ENCODE measurements at places on chromosomes 11 and 22.

GRCh38 chr11:101880222-101880621, 34.6 kb upstream of the CEP126 start:
- DNase-seq, result no peak

DNA sequence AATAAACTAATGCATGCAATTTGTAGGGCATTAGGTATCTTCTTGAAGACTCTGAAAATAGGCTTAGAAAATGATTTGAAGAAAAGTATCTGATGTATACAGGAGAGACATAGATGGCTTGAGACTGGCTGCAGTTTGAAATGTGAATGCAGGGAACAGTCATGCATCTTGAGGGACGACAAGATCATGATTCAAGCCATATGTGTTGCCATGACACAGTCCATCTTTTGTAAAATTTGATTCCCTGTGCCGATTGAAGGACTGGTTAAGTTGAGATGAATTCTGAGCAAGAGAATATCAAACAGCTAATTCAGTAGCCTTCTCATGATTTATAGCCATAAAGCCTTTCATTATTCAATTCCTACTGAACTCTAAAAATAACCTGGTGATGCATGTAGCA, 231.6 kb downstream of the CASP12 start:
- no peak for DNase-seq

- DNase-seq, result no peak
These were observed 138.5 kb downstream of the ARHGAP42 start for GRCh38 chr11:100825626-100826025.

DNA sequence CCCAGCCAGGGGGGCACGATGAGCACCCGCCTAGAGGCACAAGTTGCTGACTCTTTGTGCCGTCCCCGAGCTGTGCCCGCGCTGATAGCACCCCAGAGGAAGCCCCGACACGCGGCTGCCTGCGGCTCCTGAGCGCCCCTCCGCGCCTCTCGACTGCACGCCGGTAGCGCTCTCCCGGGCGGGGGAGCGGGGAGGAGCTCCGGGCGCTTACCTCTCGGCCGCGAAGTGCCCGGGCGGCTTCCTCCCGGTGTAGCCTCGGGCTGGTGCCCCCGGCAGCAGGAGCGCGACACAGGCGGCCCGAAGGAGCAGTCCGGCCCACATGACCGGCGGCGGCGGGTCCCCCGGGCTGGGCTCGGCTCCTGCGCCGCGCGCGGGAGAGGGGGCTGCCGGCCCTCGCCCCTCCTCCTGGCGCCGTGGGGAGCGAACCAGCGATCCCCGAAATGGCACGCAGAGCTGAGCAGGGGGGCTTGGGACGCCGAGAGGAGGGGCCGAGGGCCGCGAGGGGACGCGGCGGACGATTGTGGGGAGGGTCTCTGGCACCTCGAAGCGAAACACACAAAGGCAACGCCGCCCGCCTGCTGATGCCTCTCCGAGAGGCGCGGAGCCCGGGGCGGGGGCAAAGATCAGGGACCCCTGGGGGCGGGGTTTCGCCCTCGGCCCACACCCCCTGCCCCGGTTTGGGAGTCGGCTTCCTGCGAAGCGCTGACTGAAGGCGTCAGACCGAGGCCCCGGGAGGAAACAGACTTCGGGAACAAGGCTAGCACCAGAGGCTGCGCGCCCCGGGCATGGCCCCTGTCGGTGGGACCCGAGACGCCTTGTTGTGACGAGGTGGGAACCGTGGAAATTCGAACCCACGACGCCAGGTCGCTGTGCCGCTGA, at the start of gene VWCE:
TSS of gene VWCE (minus strand) at position 600 of the 879 bp plus-strand sequence. CDS start at position 321, 279 bp downstream.
- DNase-seq, result peak; percentile 31

- DNase-seq, result no peak
These were observed 52.2 kb downstream of the C22orf42 start for GRCh38 chr22:32106930-32107329.

GRCh38 chr11:7449841-7450214, 35.5 kb upstream of the OLFML1 start:
- no peak for DNase-seq

GRCh38 chr11:93939084-93939760, 81.9 kb upstream of the HEPHL1 start:
- no peak for DNase-seq

DNA sequence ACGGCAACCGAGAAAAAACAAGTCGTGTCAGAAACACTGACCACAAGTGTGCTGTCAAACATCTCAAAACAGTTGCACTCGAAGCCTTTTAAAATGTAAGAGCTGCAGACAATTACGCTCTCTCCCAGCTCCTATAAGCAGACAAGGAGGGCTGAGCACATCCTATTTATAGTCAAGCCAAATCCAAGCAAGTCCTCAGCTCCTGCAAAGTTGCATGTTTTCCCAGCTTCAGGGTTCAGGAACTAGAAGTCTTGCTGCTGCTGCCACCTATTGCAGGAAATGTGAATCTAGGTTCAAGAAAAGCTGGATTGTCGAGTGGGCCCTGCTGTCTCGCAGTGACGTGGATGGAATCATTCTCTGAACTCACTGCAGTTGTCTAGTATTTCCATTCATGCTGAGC, 15.5 kb downstream of the EFCAB6 start:
- peak; percentile 28 for DNase-seq

- no peak for DNase-seq
These were observed 14.7 kb upstream of the IFT27 start for GRCh38 chr22:36790648-36791047.

GRCh38 chr11:113992459-113993110, 17.7 kb downstream of the HTR3A start:
- DNase-seq, result no peak

DNA sequence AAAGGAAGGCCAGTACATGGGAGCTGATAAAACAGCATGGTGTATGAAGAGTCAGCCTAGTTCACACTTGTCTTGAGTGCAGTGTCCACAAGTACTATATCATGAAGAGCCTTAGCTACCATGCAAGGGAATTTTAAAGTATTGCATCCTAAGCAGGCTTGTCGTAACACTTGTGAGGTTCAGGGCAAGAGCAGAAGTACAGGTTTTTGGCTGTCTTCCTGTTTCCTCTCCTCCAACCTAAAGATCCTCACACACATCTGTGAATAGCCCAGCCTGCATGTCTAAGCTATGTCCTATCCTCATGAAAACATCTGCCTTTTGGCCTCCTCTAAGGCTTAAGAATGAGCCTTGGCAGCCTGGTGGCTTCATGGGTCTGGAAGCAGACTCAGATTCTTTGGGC, 34.6 kb upstream of the TMEM123 start:
- no peak for DNase-seq

DNA sequence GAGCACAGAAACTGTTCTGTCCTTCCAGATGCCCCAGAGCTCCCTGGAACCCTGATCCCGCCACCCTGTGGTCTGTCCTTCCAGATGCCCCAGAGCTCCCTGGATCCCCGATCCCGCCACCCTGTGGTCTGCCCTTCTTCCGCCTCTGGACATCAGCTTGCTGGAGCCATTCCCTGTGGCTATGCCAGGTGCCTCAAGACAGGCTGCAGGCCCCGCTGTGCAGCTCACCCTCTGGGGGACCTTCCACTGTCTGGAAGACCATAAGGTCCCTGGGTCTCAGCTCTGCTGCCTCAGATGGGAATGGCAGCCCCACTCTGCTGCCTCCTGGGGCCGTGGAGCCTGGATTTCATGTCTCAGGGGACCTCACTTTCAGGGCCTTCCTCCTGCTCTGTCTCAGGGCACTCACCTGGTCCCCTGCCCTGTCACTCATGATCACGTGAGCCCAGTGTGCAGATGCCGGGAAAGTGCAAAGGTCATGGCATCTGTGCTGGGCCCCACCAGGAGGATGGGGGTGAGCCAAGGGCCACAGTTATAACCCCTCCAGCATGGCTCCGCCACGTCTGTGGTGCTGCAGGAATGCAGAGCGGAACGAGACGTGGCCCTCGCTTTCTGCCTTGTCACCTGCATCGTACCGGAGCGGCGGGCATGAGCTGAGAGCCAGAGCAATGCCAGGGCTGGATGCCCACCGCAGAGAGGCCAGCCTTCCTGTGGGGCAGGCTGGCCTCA, 1520.7 kb downstream of the BRD1 start:
- DNase-seq, result no peak
